ENCODE measurements at places on chromosomes 12 and 14.

DNA sequence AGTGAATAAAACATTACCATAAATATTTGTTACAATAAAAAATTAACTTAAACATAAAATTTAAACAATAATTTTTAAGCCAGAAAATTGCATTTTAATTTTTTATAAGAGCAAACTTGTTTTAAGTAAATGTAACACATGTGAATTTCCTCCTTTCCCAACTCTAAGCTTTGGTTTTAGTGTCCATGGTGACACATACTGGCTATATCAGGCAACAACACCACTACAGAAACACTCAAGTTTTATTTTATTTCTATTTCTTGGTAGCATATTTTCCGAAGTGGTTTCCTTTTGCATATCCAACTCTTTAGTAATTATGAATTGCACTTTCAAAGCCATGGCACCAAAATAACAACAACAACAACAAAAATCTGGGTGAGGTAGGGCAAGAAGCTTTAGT lies 2.2 kb downstream of the NELL2 start:
- DNase-seq, result no peak

DNA sequence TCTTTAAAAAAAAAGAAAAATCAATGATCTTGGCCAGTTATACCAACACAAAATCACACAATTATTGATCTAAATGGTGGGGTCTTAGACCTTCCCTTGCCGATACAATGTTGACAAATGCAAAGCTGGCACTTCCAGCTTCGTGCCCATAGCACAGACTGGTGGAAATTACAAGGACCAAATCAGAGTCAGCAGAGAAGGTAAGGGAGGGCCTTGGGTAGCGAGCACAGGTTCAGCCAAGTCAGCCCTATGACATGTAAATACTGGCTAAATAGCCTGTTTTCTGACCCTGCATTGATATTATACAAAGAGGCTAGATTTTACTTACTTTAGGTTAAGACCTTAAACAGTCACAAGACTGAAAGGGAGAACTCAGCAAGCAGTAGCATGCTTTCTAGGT lies 30.3 kb upstream of the WDR89 start:
- DNase-seq, result no peak

GRCh38 chr14:75709207-75709812 lies 48.3 kb downstream of the TTLL5 start:
- peak; percentile 90 for DNase-seq

DNA sequence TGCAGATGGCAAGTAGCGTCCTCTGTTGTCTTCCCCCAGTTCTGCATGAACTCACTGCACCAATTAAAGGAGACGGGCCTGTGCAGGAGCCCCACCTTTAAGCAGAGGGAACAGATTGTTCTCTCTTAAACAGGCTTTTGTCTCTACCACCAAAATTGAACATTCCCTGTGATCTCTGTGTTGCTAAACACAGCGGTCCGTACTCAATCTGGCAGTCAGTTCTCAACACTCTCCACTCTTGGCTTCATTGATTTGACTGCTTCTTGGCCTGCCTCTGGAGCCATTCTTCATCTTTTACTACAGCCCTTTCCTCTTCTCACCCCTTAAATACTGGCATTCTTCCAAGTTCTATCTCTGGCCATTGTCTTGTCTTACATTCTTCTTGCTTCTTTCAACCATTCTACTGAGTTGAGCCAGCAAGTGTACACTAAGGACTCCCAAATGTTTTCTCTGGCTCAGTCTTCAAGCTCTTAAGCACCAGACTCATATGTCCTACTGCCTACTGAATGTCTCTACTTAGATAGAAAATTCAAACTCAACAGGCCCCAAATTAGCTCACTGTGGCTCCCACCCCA lies 8.0 kb upstream of the NT5DC3 start:
- DNase-seq, result no peak

GRCh38 chr12:8089716-8090115 lies 7.6 kb downstream of the NECAP1 start:
- no peak for DNase-seq

GRCh38 chr14:74244115-74244514 lies 4.9 kb downstream of the VSX2 start:
- no peak for DNase-seq

- DNase-seq, result no peak
Measured at GRCh38 chr12:9347328-9348127, 139.3 kb upstream of the PZP start.

GRCh38 chr14:103718572-103718971 lies 3.0 kb downstream of the ZFYVE21 start:
- DNase-seq, result no peak

DNA sequence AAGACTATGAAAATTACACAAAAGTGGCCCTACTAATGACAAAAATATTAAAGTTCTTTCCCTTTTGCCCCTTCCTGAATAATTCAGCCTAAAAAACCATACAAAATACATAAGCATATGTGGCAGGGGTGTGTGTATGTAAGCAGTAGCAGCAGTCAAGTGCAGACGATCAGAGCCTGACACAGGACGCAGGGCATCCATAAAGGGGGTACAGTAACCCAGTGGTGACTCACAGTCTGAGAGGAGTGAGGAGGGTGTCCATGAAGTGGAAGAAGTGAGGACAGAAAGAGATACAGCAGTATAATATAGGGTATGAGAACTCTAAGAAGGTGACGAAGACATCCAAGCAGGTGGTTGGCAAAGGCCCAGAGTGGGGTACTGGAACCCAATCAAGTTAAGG lies 56.7 kb downstream of the RALGAPA1 start:
- no peak for DNase-seq

DNA sequence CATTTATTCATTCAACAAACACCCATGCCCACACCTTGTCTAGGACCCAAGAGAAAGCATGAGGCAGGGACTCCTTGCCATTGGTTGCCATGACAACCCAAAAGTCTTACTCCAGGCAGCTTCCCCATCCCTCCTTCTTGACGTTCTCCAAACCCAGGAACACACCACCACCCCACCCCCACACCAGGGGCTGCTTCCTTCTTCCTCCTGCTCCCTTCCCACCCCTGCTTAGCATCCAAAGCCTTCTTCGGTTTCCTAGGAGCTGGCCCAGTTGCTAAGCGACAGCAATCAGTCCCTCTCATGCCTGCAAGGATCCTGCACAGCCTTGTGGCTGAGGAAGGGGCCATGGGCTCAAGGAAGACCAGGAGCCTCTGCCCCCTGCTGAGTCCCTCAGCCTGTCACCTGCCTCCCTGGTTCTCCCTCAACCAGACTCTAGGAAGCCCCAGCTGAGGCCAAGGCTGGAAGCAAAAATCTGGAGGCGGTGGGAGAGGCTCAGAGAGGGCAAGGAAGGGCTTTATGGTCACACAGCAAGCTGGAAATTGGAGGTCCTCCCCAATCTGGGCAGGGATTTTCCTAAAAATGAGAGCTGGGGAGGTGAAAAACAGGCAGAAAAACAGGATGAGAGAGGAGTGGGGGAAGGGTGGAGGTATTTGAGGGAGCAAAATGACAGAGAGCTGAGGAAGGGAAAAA lies 15.4 kb downstream of the RASAL1 start:
- DNase-seq, result no peak

GRCh38 chr12:56338308-56339157 lies at the start of gene IL23A:
Gene IL23A (plus strand): TSS chr12:56338884. CDS start chr12:56339045, 161 bp downstream.
- no peak for DNase-seq

- DNase-seq, result peak; percentile 68
Measured at GRCh38 chr12:124420996-124421674, 126.2 kb downstream of the RFLNA start.

GRCh38 chr12:124954771-124955170 lies 34.2 kb downstream of the DHX37 start:
- DNase-seq, result no peak

Measured in globus pallidus (tissue), 1 donor.